ENCODE measurements at places on chromosomes 11 and 22.

DNA sequence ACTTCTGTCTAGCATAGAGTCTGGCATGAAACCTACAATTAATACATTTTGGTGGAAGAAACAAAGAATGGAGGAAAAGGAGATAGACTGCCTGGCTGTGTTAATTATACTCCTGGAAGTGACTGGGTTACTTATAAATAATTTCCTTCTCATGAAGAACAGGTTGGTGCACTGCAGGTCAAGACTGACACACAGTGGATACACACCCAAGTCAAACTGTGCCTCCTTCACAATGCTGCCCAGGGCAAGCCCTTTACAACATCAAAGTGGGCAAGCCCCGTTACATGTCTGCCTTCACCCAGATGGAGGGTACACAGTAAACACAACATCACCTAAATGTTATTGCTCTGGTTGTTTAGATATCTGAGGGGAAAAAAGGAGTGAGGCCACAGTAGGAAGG lies 83.7 kb upstream of the KCNA4 start:
- DNase-seq: no peak

DNA sequence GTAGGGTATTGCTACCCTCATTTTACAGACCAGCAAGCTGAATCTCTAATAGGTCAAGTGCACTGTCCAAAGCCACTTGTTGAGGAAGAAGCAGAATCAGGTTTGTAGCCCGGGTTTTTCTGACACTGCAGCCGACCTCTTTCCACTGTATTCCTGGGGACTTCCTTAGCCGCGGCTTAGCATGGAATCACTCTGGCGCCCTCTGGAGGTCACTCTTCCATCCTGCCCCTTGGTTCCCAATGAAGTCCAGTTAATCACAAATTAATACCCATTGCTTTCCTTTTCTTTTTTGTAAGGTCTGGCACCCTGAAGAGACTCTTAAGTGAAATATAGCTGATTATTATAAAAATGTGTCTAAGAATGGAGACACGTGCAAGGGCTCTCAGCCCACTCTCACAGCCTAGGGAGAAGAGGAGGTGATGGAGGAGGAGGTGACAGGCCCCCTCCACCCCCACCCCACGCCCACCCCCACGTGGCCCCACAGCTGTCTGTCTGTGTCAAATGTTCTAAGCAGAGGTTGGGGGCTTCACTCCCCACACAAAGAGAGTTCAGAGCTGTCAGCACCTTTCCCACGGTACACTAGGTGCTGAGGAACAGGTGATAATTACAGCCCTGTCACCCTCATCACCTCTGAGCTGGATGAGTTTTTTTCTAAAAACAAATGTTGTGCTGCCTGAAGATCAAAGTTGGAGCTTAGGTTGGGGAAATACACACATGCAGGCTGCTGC lies 57.7 kb upstream of the DRD2 start:
- peak; percentile 54 for DNase-seq

DNA sequence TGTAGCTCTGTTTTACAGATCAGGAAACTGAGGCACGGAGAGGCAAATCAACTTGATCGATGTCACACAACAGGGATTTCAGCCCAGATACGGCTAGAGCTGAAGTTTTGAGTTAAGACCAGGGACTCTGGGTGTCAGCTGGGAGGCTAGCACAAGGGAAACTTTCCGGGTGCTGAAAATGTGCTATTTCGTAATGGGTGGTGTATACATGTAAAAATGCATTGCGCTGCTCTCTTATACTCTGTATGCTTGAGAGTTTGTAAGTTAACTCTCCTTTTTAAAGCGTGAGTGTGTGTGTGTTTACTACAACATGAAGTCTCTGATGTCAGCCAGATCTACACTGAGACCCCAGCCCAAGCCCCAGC lies 227.6 kb downstream of the MN1 start:
- DNase-seq: no peak

DNA sequence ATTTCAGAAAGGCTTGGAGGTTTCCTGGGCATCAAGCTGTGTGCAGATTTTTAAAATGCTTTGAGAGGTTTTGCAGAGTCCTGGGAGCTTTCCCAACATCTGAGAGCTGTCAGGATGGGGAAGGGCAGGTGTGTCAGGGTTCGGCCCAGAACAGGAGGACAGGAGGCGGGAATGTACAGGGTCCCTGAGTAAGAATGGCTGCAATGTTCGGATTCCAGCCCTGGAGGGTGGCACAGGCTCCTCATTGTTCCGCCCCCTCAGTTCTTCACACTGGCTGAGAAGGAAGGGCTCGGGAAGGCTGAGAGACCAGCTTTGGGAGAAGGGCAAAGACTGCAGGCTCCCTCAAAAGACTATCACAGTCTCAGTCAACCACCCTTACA lies 5.1 kb upstream of the SEPTIN3 start:
- DNase-seq: no peak

DNA sequence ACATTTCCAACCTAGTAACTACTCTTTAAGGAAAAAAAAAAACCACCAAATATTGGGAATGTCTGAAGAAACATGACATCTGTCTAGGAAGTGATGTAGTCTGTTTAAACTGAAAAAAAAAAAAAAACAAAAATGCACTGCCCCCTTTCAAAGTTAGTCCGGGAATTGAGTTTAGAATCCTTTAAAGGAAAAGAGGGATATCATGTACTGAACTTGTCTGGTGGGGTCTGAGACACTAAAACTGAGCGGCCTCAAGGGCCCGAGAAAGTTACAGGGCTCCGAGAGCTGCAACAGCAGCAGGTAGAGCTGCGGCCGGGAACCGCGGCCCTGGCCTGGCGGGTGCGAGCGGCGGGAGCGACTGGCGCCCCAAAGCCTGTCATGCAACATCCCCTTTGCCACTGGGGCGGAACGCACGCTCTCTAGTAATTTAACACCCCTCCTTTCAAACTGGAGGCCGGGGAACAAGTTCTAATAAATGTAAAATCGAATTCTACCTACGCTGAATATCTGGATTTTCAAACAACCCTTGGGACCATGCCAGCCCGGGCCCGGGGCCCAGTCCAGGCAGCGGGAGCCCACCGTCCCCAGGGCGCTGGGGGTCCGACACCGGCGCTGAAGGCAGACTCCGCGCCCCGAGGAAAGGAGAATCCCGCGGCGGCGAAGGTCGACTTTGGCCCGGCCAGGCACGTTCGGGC lies 736 bp downstream of the RDX start:
- peak; percentile 51 for DNase-seq

GRCh38 chr11:115653926-115654325 lies 149.7 kb upstream of the CADM1 start:
- DNase-seq: no peak

- DNase-seq: no peak
Measured at GRCh38 chr22:46769191-46769675, 6.8 kb downstream of the TBC1D22A start.

- DNase-seq: no peak
Measured at GRCh38 chr11:706439-706956, 467 bp downstream of the EPS8L2 start.

- no peak for DNase-seq
Measured at GRCh38 chr11:47257517-47258316, at the start of gene NR1H3. TSS of gene NR1H3 (plus strand) at chr11:47257996. CDS start at chr11:47259217, 1,221 bp downstream.

DNA sequence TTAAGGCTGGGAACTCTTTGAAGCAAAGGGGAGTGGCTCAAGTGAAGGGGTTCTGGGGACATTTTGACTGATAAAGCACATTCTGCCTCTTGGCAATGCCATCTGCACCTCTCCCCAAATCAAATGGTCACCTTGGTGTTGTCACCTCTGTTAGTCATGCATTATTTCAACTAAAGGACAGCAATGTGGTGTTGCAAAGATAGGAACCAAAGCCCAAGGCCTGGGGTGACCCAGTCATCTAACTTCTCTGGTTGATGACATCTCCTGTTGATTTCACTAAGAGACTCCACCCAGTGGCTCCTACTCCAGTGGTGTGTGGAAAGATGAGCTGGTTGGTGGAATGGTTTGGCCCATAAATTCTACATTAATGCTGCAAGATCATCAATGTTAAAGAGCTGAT lies 7.8 kb upstream of the MS4A1 start:
- DNase-seq: no peak

DNA sequence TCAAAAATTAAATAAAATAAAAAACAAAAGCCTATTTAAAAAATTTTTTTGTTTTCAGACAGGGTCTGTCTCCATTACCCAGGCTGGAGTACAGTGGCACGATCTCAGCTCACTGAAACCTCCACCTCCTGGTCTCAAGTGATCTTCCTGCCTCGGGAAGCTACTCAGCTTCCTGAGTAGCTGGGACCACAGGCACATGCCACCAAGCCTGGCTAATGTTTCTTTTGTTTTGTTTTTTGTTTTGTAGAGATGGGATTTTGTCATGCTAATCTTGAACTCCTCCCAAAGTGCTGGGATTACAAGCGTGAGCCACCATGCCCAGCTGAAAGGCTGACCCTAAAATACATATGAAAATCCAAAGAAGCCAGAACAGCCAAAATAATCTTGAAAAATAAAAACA lies 20.4 kb upstream of the L3MBTL2 start:
- DNase-seq: no peak

DNA sequence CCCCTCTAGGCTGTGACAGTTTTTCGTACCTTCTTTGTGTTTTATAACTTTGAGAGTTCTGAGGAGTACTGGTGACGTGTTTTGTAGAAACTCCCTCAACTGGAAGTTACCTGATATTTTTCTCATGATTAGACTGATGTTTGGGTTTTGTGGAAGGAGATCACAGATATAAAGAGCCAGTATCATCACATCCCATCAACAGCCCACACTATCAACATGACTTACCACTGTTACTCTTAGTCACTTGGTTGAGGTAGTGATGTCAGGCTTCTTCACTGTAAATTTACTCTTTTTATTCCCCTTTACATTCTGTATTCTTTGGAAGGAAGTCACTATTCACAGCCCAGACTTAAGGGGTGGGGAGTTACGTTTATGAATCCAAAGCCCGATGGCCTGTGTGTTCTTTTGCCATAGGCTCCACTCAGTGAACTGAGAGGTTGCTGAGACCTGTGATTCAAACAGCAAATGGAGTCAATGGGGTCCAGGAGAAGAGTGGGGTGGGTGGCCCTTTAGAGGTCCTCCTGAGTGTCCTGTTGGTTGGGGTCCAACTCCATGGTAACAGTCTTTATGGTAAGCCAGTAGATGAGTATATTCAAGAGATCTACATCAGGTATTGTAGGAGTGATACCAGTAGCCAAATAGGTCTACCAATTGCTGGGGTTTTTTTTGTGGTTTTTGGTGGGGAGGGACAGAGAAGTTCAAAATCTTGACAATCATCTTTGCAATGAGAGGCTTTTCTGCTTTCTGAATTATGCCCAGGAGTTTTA lies 15.2 kb upstream of the MS4A4E start:
- no peak for DNase-seq

DNA sequence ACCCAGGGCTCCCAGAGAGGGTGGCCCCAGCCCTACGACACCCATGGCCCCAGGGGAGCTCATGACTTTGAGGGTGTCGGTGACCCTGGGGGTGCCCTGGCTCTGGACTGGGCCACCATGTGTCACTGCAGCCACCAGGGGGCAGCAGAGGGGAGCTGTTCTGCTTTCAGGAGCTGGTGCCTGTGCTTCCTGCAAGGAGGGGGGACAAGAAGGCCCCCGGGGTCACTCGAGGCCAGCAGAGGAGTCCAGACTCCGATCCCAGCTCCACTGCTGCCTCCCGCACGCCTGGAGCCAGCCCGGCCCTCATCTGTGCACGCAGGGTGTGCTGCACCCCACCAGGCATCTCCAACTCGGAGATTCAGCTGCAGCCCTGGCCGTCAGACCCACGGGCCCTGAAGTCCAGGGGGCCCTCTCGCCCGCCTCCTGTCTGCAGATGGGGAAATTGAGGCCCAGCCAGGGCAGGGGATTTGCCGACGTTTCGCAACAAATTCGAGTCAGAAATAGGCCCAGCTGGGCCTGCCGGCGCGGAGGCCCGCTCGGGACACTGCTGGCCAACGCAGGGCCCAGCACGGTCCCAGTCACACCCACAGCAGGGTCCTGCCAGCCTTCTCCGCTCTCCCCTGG lies 29.5 kb upstream of the WNT7B start:
- DNase-seq: peak; percentile 87

- DNase-seq: no peak
Measured at GRCh38 chr11:92556431-92556830, 331.8 kb downstream of the FAT3 start.

DNA sequence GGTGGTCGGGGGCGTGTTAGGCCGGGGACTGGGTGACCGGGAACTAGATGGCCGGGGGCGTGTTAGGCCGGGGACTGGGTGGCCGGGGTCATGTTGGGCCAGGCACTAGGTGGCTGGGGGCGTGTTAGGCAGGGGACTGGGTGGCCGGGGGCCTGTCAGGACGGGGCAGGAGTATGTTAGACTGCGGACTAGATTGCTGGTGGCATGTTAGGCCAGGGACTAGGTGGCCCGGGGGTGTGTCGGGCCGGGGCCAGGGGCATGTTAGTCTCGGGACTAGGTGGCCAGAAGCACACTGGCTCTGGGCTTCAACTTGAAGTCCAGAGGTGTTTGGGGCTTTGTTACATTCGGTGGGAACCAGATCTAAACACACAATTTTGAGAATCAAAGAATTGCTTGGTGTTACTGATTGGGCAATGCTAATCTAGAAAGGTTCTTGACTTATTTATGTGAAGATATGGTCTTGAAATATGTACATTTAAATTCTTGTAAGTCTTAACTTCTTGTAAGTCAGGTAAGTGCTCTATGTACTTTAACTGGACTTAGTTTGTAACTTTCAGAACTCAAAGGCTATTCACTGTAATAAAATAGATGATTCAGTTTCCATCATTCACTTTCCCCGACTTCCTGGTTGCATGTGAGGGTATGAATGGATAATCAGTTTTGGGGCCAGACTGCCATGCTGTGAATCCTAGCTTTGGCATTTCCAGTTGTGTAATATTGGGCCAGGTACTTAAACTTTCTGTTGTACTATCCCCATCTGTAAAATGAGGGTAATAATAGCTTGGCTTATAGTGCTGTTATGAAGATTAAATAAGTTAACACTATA lies 1.1 kb downstream of the EXT2 start:
- DNase-seq: no peak

DNA sequence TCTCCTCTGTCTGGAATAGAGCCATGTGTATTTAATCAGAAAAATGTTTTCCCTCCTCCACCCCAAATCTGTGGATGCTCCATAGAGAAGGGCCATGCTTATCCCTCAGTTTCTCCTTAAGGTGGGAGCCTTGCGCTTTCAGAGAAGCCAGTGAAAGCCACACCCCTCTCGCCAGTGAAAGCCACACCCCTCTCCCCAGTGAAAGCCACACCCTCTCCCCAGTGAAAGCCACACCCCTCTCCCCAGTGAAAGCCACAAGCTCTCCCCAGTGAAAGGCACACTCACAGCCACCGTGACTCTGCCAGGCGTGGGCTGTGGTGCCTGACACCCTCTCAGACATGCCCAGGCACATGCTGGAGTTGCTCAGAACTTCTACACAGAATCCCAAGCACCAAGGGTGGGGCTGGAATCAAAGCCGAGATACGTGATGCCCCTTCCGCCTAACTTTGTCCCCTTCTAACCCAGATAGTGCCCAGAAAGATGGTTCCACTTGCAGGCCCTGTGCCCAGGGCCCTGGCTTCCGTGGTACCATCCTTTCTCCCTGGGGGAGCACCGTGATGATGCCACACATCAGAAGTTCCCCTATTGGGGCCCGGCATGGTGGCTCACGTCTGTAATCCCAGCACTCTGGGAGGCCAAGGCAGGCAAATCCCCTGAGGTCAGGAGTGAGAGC lies 16.5 kb upstream of the PRR5 start:
- DNase-seq: peak; percentile 90

- no peak for DNase-seq
Measured at GRCh38 chr22:26082866-26083265, 86.4 kb upstream of the SEZ6L start.

- no peak for DNase-seq
Measured at GRCh38 chr11:45924036-45924915, 1.8 kb downstream of the LARGE2 start.

GRCh38 chr11:71330996-71331395 lies 78.6 kb upstream of the SHANK2 start:
- no peak for DNase-seq

Measured in CD4-positive, alpha-beta T cell treated with Interleukin-12 subunit alpha and Interleukin-12 subunit beta, for 1 hour (primary cell).